ENCODE measurements at places on chromosomes 2 and 18. TPM values are rescaled to one million over a fixed set of nuclear protein-coding genes. Genes with fewer than 3 reads are reported as not detected.

The CPO gene
- not detected for total RNA-seq

The NAT8 gene
- not detected for total RNA-seq

The SLC19A3 gene
- not detected for total RNA-seq

The NUP35 gene
- total RNA-seq, result 12.7 TPM

The TRIM54 gene
- 0.12 TPM for total RNA-seq

The AGXT gene
- not detected for total RNA-seq

The TNFAIP6 gene
- total RNA-seq, result not detected

The IL1RL2 gene
- not detected for total RNA-seq

The CPLX4 gene
- not detected for total RNA-seq

The ITPRID2 gene
- 42.5 TPM for total RNA-seq

The UGT1A9 gene
- total RNA-seq, result not detected

The LIPG gene
- total RNA-seq, result 0.18 TPM

The FHL2 gene
- total RNA-seq, result 1.5 TPM

The ATP5MC3 gene
- 194 TPM for total RNA-seq

The CHRNG gene
- not detected for total RNA-seq

The NRP2 gene
- total RNA-seq, result 18.1 TPM

The AMER3 gene
- total RNA-seq, result not detected

The MC5R gene
- total RNA-seq, result not detected

The DTNA gene
- total RNA-seq, result not detected

The DAW1 gene
- not detected for total RNA-seq

The FOXD4L1 gene
- total RNA-seq, result 0.40 TPM

The PXDN gene
- not detected for total RNA-seq

The TMEM17 gene
- total RNA-seq, result not detected

The SYT4 gene
- total RNA-seq, result not detected

The RUFY4 gene
- 0.88 TPM for total RNA-seq

The IL36A gene
- not detected for total RNA-seq

The DNAJC5G gene
- total RNA-seq, result not detected

The CYS1 gene
- 0.55 TPM for total RNA-seq

The PTPRN gene
- total RNA-seq, result not detected

The SNTG2 gene
- total RNA-seq, result 1.0 TPM

The AQP12A gene
- total RNA-seq, result not detected

The GLI2 gene
- 0.22 TPM for total RNA-seq

All from activated naive CD4-positive, alpha-beta T cell treated with anti-CD3 and anti-CD28 coated beads, Interleukin-2, amount 10 ng/mL, durations not matched to agents 5 hours and 36 hours (primary cell).